Inflammatory macrophage treated with lipopolysaccharide for 4 hours (primary cell): ENCODE measurements at places on chromosomes 4 and X.

GRCh38 chr4:85058551-85058950, 92.1 kb upstream of the WDFY3 start:
- DNase-seq = no peak

- no peak for DNase-seq
Observed at GRCh38 chr4:138951764-138952163, 63.8 kb upstream of the NOCT start.

GRCh38 chrX:26254436-26254835, 38.5 kb downstream of the MAGEB5 start:
- DNase-seq = no peak

- no peak for DNase-seq
Observed at GRCh38 chr4:142044271-142044670, 407.9 kb downstream of the IL15 start.

GRCh38 chrX:102964940-102965339, 27.9 kb downstream of the RAB40AL start:
- no peak for DNase-seq

DNA sequence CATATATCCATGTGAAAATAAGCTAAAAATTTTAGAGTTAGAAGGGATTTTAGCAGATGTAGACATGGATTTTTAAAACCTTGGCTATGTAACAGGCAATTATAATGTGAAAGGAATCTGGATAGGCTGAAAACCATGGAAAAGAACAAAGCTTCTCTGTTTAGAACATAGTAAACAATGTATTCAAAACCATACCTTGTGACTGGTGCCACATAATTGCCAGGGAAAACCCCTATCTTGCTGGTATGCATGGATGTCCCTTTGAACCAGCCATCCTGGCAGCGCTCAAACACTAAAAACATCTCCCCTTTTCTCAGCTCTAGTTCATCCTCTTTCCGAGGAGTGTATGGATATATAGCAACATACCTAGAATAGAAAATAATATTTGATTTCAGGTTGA, 110.6 kb upstream of the CBR4 start:
- no peak for DNase-seq

- DNase-seq = no peak
Observed at GRCh38 chr4:165784672-165785071, 88.4 kb upstream of the TLL1 start.

DNA sequence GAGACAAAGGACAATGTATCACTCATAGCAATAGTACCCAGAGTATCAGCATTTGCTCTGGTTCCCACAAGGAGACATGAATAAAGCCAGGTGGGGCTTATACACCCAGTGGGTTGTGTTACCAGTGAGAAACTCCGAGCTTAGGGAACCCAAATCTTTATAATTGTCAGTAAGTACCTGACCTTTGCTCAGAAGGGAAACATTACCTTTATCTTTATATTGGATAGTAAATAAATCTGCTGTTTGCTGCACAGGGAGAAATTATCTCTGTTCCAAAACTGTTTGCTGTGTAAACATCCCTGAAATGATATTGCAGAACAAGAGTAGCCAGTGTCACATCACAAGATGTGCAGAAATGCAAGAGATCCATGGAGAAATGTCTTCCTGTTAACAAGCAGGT, 12.1 kb upstream of the SLAIN2 start:
- DNase-seq = no peak

DNA sequence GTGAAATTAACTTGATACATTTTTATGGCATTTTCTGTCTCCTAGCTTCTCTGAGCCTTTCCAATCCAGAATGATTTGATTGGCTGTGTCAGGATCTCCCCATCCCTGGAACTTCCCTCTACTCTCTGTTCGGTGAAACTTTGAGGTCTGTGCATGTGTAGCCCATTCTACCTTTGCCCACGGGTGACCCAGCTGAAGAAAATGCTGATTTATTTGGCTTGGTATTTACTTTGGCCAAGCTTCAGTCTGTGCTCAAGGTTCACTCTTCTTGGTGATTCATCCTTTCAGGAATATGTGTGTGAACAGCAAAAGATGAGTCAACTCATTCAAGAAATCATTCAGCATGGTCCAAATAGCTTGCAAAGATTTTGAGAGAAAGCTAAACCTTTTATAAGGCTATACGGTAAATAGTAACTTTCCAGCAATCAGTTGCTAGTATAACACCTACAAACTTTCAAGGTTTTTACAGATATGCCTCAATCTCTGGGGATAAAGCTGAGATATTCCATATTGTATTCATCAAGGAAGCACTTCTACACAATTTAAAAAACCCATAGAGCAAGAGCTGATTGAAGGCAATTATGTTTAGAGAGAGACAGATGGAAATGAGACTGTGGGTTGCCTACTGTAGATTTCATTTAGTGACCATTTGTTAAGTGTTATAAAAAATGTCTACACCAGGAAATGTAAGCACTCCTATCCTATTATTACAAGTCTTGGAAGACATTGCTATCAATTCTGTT, 233.9 kb upstream of the CXXC4 start:
- no peak for DNase-seq

DNA sequence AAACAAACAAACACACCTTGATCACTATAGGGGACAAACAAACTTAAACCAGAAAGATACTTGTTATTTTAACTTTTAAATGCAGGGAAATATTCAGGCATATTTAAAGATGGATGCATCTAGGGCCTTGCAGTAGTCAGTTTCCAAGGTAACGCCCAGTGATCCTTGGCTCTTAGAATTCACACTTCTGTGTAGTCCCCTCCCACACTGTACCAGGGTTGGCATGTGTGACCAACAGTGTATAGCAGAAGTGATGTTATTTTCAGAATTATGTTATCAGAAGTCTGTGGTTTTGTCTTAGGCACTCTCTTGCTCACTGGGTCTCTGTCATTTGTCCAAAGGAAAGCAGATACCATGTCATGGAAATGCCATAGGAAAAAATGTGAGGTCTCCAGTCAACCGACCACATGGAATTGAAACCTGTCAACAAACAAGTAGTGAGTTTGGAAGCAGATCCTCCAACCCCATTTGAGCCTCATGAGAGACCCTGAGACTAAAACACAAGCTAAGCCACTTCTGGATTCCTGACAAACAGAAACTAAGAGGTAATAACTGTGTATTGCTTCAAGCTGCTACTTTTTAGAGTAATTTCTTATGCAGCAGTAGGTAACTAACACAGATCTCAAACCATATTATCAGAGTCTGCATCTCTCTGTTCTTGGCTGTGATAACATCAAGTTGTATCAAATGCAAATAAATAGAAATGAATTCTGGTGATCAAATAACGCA, 670.3 kb downstream of the KCTD8 start:
- DNase-seq = no peak

- DNase-seq = peak; percentile 51
Observed at GRCh38 chrX:148917441-148917840, 417.0 kb downstream of the AFF2 start.

GRCh38 chr4:53321151-53321983, 44.5 kb downstream of the SCFD2 start:
- peak; percentile 23 for DNase-seq

DNA sequence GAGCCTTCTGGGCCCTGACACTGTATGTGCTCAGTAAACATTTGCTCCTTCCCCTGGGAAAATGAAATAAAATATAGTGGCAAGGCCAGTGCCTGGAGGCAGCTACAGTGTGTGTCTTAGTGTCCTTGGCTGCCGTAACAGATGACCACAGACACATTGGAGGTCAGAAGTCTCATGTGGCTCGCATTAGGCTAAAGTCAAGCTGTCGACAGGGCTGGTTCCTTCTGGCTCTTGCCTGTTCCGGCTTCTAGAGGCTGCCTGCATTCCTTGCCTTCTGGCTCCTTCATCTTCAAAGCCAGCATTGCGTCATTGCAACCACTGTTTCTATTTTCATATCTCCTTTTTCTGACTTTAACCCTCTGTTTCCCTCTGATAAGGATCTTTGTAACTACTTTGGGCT, 83.6 kb upstream of the STX18 start:
- peak; percentile 38 for DNase-seq

- no peak for DNase-seq
Observed at GRCh38 chr4:147136310-147136709, 190.6 kb upstream of the TTC29 start.

DNA sequence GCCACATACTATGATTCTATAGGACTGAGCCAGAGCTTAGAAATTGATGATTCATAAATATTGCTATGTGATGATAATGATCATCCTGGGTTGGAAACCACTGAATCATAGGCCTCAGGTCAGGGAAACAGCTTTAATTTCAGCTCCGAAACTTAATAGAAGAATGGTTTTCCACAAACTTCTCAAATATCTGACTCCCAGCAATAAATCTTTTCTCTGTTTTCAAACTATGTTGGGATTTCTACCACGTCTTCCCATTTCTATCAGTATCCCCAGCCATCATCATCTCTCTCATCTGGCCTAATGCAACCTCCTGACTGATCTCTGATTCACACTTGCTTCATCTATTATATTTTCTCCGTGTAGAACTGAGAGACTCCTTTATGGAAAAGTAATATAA, 521.8 kb upstream of the AGA start:
- no peak for DNase-seq

DNA sequence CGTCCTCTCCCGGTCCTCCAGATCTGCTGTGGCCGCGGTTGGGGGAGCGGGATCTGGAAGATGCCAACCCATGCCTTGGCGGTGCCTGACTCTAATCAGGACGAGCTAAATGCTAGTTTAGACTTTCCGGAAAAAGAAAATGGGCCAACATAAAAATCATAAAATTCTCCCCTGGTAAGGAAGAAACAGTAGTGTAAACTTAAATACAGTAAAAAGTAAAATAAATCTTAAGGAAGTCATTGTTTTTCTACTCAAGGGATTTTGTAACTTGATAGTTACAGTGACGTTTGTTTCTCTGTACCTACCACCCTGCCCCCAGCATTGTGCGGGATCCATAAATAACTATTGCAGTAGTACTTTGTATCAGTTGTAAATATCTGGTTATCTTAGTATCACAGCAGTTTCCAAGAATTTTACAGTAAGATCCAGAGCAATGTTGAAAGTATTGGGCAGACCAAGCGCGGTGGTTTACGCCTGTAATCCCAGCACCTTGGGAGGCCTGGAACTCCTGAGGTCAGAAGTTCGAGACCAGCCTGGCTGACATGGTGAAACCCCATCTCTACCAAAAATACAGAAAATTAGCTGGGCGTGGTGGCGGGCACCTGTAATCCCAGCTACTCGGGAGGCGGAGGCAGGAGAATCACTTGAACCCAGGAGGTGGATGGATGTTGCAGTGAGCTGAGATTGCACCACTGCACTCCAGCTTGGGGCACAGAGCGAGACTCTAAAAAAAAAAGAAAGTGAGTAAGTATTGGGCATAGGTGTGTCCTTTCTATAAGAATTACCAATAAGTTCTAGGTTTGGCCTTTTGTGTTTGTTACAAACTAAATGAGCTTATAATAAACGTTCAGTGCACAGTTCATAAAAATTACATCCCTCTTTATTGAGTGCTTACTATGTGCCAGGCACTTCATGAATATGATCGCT, 1.0 kb upstream of the PLA2G12A start:
- DNase-seq = no peak

GRCh38 chr4:153324046-153324445, 20.4 kb upstream of the MND1 start:
- DNase-seq = no peak

GRCh38 chr4:57943682-57944081, 833.5 kb upstream of the IGFBP7 start:
- DNase-seq = peak; percentile 1

GRCh38 chr4:1366371-1367229, 19.6 kb downstream of the UVSSA start:
- no peak for DNase-seq

DNA sequence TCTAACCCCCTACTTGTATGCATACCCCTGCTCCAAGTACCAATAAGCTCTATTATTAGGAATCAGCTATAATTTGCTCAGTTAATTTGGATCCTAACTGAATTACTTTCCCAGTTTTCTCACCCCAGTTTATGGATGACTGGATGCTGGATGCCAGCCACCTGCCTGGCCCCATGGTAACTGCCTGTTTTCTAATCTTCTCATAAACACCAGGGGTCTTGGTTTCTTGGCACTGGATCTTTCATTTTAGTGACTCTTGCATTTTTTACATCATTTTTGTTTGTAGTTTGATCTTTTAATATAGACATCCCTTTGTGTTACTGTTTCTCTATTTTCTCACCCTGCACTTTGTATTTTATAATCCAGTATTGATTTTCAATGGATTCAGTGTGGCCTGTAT, 246.8 kb downstream of the ADGRL3 start:
- DNase-seq = no peak

- no peak for DNase-seq
Observed at GRCh38 chr4:132316738-132317137, 832.4 kb upstream of the PCDH10 start.

- peak; percentile 24 for DNase-seq
Observed at GRCh38 chrX:68533656-68534055, 34.8 kb downstream of the YIPF6 start.

GRCh38 chr4:173516621-173517524, 13.2 kb downstream of the HAND2 start:
- no peak for DNase-seq

GRCh38 chr4:139600662-139601061, 44.6 kb upstream of the SETD7 start:
- DNase-seq = no peak

DNA sequence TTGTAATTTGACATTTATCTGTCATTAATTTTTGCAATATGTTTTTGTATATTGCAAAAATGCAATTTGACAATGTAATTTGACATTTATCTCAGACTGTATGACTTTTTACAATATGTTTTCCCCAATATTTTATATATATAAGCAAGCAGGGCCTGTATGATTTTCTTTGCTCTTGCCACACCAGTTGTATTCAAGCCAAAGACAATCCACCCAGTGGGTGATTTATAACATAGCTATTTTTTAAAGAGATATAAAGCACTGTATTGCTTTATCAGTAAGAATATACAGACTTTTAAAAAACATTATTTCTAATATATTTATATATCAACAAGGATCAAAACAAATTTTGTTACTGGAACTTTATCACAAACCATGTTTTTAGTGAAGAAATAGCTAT, 47.3 kb downstream of the SLIT2 start:
- DNase-seq = no peak

DNA sequence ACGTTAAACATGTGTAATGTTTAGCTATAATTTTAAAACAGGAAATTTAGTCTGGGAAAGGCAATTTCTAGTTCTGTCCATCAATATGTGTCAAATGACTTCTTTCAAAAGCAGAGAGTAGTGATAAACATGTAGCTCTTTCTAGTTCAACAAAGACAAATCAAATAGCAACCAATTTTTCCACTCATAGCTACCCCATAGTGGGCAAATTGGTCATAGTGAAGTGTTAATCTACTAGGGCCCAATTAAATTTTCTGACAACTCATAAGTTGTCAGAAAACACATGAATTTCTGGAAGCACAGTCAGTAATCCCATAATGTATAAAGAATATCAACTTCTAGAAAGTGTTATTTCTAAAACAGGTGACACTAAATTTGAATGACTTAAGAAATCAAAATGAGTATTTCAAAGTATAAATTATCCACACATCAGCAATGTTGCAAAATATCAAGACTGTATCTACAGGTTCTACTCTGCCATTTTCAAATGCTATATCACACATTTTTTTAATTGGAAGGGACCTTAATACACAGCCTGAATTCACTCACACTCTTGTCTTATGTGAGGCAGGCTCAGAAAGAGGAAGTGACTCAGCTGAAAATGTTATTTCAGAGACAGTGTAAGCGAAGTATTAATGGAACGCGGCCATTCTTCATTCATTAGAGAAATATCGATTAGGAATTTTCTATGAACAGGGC, 7.7 kb downstream of the OCIAD2 start:
- peak; percentile 55 for DNase-seq
